ENCODE measurements at places on chromosomes 6 and 20. TPM values are rescaled to one million over a fixed set of nuclear protein-coding genes. Genes with fewer than 3 reads are reported as not detected.

DNA sequence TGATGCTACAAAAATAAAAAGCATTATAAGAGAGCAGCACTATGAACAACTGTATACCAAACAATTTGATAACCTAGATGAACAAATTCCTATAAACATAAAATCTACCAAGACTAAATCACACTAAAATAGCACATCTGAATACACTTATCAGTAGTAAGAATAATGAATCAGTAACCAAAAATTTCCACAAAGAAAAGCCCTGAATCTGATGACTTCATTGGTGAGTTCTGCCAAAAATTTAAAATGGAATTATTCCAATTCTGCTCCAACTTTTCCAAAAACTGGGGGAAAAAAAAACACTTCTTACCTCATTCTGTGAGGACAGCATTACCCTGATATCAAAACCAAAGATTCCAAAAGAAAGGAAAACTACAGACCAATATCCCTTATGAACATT lies 206.2 kb downstream of the WDR27 start:
- peak; percentile 9 for DNase-seq

DNA sequence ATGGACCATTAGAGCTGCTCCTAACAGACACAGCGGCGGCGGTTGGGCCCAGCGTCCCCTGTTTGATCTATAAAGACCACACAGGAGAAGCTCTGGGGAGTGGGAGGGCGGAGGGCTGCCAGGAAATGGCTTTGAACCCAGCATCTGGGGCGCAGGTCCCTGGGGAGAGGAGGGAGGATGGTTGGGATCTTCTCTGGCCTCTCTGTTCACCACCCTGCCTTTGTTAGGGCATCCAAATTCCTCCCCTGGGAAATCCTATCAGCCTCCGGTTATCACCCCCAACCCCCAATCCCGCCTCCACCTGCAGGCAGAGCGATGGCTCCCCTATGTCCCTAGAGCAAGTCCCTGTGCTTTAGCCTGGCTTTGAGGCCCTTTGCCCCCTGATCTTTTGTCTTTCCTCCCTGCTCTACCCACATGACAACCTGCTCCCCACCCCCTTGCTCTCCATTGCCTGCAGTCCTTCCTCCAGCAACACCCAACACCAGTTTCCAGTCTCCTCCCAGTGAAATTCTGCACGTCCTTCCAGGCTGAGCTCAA lies 7.1 kb downstream of the XKR7 start:
- DNase-seq: no peak

DNA sequence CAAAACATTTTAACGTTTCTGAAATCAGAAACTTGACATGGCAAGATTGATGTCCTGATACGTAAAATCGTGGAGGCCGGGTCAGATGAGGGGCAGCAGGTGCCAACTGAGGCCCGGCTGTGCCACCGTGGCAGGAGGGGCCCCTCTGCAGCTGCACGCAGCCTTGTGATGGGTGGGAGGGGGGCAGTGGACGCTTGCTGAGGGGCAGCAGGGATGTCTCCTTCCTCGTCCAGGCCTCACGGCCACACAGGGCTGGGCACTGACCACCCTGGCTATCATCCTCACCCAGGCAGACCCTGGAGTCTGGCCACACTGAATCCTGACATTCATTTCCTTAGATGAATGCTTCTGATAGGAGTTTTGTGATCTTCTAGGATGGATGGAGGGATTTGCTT lies 114.7 kb downstream of the ERMARD start:
- DNase-seq: no peak

GRCh38 chr6:23319582-23319981 lies 750.2 kb downstream of the HDGFL1 start:
- no peak for DNase-seq

Gene FOXQ1
- total RNA-seq: not detected

Data from RPMI7951 (cell line).